ENCODE measurements at places on chromosomes 4 and X.

GRCh38 chr4:56764775-56765174 is 56.7 kb downstream of the SPINK2 start:
- no peak for DNase-seq

GRCh38 chrX:109270580-109271484 is 211.1 kb downstream of the GUCY2F start:
- no peak for DNase-seq

DNA sequence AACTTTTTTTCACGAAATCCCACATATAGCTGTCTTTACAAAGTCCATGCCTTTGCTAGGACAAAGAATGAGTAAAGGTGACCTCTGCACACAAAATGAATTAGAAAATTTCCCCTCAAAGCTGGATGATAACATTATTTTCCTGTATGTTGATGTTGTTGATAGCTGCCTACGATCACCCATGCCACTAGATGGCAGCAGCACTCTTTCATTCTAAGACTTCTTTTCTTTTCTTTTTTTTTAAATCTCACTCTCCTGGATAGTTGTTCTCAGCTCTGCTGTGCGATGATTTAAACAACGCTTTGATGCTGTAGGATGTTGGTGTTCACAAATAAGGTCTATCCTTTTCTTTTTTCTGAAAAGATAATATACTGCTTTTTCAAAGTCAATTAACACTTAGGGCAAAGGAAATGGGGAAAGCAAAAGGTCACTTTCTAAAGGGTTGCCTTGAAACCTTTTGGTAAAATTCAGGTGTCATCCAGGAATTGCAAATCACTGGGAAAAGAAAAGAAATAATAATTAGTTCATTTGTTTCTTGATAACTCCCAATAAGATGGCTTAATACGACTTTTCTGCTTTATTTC is 266.8 kb downstream of the C4orf33 start:
- DNase-seq: peak; percentile 11

DNA sequence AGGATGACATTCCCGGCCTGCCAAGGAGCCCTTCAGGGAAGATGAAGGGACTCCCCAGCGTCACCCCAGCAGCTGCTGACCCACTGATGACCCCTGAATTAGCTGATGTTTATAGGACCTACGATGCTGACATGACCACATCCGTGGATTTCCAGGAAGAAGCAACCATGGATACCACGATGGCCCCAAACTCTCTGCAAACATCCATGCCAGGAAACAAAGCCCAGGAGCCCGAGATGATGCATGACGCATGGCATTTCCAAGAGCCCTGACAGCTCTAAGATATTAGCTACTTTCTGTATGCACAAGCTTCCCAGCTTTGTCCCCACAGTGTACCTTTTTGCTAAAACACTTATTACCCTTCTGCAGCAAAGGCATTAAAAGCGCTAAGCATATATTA is 14.4 kb downstream of the AMBN start:
- DNase-seq: no peak

DNA sequence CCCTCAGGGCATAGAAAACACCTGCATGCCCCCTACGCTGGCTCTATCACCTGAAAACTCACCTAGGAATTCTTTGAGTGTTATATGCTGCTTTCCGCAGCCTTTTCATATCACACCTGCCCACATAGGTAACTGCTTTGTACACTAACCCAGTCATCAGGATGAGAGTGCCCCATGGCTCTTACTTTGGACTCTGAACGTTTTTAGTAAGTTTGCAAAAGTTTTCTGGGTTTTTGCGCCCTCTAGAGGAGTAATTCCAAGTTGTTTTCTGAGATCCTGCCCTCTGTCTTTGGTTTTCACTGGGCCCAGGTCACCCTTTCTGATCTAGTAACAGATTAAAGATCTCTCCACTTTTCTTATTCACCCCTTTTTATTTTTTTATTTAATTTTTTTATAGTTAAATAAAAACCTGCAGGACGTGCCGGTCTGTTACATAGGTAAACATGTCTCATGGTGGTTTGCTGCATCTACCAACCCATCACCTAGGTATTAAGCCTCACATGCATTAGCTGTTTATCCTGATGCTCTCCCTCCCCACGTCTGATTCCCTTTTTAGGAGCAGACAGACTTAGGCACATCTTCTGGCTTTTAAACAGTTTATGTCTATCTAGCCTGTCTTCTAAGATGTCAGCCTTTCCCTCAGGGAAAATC is 139.2 kb downstream of the NWD2 start:
- DNase-seq: no peak

GRCh38 chr4:168654104-168654847 is 157.4 kb downstream of the PALLD start:
- no peak for DNase-seq

GRCh38 chr4:169283114-169283509 is 12.4 kb upstream of the SH3RF1 start:
- DNase-seq: no peak

DNA sequence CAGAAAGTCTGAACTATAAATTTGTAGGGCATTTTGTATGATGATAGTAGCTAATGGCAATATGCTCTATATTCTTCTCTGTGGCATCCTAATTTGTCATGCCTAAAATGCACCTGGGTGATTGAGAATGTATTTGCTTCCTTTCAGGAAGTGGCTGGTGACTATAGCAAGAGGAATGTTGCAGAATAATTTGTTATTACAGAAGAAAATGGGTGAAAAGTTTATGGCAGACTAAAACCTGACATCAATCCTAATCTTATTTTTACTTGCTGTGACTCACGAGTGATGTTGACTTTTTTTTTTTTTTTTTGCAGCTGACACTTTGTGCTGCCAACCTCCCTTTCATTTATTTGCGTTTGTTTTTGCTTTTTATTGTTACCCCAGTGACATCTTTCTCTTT is 141.1 kb downstream of the MSL3 start:
- DNase-seq: no peak

GRCh38 chr4:176587920-176588319 is 204.8 kb downstream of the VEGFC start:
- DNase-seq: no peak

DNA sequence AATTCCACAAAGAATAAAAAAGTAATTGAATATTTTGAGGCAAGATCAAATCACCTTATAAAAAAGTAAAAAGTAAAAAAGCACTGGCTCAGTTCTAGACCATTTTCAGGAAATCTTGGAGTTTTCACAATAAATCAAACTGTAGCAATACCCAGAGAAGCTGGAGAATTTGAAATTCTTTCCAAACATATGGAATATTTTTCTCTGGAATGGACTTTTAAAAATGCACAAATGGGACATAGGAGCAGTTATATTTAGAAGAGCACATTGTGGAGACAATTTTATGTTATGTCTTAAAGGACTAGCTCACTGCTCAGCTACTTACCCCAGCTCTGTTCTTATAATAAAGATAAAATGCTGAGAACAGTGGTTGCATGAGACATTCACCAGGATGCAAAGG is 211.9 kb upstream of the KIT start:
- no peak for DNase-seq

- no peak for DNase-seq
Observed at GRCh38 chr4:176896211-176896610, 103.5 kb upstream of the VEGFC start.

DNA sequence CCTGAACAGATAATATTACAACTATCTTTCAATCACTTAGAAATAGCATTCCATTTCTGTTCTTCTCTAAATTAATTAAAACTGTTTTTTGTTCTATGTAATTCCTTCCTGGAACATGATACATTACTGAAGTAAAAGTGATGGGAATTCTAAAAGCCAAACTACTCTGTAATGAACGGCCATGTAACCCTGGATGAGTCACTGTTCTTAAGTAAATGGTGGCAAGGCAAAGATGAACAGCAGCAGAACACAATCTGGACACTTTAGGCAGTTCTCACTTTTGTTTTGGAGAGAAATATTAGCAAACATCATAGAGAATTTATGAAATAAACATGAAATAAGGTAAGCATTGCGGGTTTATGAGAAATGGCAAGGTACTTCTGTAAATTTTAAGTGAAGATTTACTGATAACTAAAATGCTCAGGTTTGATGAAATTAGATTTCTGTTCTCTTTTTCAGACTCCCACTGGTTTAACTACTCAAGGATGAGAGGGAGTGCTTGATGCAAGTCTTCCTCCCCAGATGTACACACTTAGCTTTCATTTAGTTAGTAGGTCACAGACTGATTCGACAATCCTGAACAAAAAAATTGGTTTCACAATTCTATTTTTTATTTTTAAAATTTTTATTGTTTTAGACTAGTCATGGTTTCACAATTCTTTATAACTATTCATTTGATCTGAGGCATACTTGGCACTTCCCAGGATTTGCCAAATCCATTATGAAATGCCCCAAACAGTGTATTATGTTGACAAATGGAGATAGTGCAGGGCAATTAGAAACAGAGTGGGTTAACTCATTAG is 964 bp upstream of the GPR82 start:
- DNase-seq: no peak

- DNase-seq: no peak
Observed at GRCh38 chr4:23153076-23153475, 460.3 kb downstream of the GBA3 start.

- DNase-seq: no peak
Observed at GRCh38 chr4:185283723-185284122, 74.3 kb downstream of the SNX25 start.

DNA sequence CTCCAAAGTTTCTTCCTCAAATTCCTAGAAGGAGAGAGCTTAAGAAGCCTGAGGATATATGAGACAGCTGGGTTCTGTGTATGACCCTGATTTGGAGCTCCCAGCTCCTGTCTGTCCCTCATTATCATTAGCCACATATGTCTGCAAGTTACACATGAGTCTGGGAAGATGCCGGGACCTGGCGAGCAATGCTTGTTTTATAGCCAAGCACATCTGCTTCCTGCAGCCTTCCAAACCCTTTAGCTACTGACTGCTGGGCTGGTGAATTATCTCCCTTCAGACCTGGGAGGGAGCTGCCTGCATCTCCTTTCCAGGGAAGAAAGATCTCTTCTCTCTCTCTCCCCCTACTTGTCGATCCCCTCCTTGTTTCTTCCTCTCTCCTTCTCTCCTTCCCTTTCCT is 556.7 kb upstream of the BOD1L1 start:
- DNase-seq: no peak

DNA sequence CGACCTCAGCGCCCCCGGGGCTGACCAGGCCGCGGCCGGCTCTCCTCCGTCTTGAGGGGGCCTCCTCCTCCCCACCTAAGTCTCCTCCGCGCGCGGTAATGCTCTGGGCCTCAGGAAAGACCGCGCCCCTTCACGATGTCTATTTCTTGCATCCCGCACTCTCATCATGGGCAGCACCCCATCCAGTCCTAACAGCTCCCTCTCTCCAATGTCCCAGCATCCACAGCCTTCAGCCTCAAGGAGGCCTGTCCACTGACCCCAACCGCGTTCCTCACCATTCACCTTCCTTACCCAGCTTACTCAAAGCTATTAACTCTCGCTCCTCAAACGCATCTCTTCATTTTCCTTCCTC is 77.5 kb downstream of the MAGED4 start:
- DNase-seq: no peak

Measured in effector CD8-positive, alpha-beta T cell (primary cell).